Neuronal stem cell (in vitro differentiated cells): ENCODE measurements at places on chromosomes 5 and 9.

- no peak for DNase-seq
These were observed 336.5 kb downstream of the DIRAS2 start for GRCh38 chr9:90306158-90306557.

- DNase-seq = no peak
These were observed 118.6 kb upstream of the CXCL14 start for GRCh38 chr5:135697251-135697958.

GRCh38 chr5:148665431-148665830, 11.1 kb upstream of the HTR4 start:
- DNase-seq = no peak

- no peak for DNase-seq
These were observed 8.2 kb upstream of the ELL2 start for GRCh38 chr5:95969651-95970358.

- DNase-seq = no peak
These were observed 105.1 kb upstream of the SGCD start for GRCh38 chr5:156221816-156222215.

GRCh38 chr5:95857185-95857945, 34.8 kb upstream of the GLRX start:
- DNase-seq = no peak

GRCh38 chr9:90167914-90168313, 474.7 kb downstream of the DIRAS2 start:
- DNase-seq = no peak

DNA sequence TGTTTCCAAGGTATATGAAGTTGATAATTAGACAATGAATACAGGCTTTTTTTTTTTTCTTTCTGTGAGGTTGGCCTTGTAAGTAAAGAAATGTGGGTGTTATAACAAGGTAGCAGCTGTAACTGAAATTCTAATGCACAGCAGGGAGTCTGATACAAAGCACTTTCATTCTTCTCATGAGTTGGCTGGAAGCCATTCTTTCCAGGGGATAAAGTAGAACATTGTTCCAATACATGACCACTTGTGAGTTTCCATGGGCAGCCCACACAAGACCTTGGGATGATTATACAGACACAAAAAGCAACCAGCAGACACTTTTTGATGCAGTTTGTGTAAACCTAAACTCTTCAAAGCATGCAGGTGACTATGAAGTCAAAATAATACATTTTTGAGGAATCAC, 1785.9 kb upstream of the WWC1 start:
- peak; percentile 27 for DNase-seq
